Fibroblast of lung (primary cell): ENCODE measurements at places on chromosomes 13 and 19. TPM values are rescaled to one million over a fixed set of nuclear protein-coding genes. Genes with fewer than 3 reads are reported as not detected.

Gene EDNRB
- 0.99 and 1.3 TPM in 2 replicates for total RNA-seq

Gene ZNF480
- 4.9 and 5.9 TPM in 2 replicates for total RNA-seq

Gene MCEMP1
- not detected in 2 replicates for total RNA-seq

Gene GNG14
- not detected in 2 replicates for total RNA-seq
